NCI-H69 (cell line): ENCODE measurements at places on chromosomes 1 and 21.

DNA sequence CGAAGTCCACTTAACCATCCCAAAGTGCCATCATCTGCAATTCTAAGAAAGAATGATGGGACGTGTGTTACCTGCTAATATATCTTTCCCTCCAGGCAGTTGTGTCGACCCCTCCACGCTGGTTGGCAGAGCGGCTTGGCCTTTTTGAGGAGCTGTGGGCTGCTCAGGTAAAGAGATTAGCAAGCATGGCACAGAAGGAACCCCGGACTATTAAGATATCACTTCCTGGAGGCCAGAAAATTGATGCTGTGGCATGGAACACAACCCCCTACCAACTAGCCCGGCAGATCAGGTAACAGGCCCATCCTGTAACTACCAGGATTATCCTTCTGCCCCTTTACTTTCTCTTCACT lies 520 bp downstream of the TARS2 start:
- peak; percentile 34 for DNase-seq

DNA sequence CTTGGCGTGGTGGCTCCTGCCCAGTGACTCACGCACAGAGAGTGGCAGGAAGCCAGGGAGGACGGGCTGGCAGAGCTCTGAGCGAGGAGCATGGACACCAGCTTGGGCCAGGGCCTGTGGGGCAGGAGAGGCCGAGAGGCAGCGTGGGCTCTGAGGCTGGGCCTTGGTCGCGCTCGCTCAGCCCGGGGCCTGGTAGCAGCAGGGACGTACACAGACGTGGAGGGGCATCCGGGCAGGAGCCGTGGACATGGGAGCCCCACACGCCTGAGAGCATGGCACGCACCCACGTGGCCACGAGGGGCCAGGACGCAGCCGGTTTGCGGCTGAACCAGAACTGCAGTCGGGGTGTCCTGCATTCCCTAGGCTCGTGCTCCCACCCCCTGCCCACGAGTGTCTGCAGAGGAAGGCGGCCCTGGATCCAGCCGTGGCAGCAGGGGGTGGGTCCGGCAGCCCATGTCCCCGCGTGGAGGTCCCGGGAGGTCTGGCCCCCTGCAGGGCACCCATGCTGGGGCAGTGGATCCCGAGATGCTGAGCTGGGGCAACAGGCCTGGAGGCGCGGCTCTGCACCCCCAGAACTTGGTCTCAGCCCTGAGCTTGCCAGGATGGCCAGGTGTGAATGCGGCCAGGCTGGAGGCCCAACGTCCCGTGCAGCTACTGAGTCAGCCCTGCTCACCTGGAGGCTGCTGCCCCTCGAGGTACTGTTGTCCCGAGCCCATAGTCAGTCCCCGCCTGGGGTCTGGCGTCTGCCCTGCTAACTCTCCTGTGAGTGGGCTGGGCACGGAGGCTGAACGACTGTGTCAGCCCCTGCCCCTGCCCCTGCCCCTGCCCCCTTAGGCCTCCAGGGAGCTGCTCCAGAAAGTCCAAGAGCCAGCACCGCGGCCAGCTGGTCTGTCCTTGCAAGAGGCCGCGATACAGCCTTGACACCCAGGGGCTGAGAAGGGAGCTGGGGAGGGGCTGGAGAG lies 61.6 kb downstream of the SLX9 start:
- no peak for DNase-seq

DNA sequence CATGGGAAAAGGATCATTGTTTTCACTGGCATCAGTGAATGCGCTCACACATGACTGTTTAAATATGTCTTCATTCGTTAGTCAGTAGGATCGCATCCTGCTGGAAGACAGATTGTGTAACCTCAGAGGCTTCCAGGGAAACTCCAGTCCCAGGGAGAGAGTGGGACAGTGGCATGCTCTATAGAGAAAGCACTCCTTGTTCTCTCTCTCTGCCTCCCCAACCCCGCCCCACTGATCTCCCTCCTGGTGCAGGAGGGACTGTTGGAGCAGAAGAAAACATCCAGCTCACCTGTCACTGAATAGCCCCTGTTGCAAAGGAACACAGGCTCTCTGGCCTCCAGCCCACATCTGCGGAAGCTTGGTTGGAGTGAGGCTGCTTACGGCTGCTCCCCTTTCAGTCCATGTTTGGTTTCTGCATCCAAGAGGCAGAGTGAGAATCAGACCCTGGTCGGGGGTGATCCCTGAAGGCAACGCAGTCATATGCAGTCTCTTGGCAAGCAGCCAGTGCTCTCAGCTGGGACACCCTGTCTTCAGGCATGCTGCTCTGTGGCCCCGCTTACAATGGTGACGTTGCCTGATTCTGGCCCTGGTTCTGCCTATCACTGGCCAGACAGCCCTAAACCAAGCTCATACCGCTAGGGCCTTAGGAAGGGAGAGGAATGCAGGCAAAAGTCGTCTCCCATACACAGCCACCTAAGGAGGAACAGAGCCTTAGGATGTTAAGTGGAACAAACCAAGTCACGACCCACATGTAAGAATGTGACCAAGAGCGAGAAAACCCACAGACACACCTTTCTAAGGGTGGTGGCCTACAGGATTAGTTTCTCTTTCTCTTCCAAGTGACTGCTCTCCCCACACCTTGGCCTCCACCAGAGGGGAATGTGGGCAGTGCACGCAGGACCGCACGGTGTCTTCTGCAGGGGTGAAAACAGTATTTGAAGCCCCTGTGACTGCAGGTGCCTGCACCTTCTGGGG lies 39.7 kb downstream of the BACE2 start:
- peak; percentile 52 for DNase-seq

DNA sequence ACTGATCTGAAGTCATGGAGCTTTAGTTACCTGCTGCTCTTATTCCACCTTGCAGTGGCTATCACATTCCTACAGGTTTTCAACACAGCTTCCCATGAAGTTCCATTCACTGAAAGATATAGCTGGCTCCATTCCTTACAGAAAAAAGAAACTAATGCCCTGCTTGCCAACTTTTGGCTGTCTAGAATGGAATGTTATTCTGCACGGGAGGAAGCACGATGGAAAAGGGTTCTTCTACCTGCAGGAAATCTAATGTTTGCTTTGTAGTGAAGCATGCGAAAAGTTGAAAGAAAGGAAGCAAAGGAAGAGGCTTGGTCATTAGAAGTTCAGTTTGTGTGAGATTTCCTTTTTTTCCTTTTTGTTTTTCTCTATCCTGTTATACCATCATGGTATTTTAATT lies 32.6 kb downstream of the GIPC2 start:
- no peak for DNase-seq

- DNase-seq: peak; percentile 79
Observed at GRCh38 chr1:45557422-45557944, 6.9 kb downstream of the AKR1A1 start.

- no peak for DNase-seq
Observed at GRCh38 chr21:31750843-31751242, 18.9 kb upstream of the SCAF4 start.

DNA sequence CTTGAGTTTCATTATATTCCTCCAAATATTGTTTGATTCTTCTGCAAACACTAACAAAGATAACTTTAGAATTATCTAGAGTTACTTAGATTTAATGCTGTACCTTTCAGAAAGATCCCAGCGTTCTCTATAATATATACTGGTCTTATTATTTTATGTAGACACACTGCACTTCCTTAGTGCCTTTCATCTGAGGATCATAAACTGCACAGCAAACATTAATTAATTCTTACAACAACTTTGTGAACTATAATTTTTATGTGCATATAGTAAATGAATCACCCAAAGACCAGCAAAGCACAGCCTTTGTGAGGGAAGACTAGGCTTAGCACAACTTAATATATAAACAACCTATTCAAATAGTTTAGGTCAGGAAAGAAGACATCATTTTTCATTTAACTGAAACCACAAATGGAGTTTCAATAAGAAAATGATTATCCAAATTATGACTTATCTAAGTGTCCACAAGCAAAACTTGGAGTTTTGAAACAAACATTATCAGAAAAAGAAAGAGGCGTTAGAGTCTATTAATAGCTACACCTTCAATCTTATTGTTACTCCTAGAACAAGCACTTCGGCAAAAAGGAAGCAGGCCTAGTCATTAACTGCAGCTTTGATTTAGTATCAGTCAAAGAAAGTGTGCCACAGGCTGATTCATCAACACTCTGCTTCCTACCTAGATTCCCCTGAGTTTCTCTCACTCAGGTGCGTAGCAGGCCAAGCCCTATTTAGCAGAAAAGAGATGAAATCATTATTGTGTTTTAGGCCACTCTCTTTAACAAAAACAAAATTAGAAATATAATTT lies 22.5 kb upstream of the RC3H1 start:
- DNase-seq: peak; percentile 21

DNA sequence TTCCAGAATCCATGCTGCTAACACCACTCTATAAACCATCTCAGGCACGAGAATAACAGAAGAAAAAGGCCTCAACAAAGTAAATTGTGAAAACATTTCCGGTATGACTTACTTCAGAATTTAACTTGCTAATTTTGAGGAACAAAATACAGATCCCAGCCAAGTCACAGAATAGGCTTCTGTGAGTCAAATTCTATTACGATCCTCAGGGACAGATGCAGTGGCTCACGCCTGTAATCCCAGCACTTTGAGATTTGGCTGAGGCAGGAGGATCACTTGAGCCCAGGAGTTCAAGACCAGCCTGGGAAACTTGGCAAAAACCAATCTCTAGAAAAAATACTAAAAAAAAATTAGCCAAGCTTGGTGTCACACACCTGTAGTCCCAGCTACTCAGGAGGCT lies 8.8 kb upstream of the CCDC27 start:
- no peak for DNase-seq

DNA sequence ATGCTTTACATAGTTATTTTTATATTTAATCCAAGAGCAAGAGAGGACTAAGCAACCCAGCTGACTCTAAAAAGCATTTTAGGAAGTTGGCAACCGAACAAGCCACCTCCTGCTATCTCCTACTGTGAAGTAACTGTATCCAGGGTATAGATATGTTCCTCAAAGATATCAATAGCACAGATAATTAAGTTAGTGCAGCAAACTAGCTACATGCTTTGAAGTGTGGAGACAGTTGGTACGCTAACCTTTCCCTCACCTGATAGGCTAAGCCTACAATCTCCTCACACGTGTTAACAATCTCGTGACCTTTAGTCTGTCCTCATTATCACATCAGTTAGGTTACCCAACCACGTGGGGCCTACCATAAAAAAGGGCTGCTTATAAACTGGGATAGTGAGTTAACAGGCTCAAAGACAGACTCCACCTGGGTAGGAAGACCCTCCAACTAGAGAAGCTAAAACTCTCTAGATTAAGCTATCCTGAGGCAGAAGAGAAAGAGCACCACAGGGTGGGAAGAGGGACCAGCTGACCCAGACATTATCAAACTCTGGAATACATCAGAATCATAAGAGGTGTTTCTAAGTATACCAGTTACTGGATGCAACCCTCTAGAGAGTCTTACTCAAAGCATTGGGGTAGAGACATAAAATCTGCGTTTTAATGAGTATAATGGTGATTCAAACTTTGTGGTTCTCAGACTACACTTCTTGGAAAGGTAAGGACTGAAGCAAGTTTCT lies 340.1 kb upstream of the ESRRG start:
- DNase-seq: peak; percentile 60

GRCh38 chr1:231921646-231922345 lies 295.2 kb downstream of the DISC1 start:
- no peak for DNase-seq

DNA sequence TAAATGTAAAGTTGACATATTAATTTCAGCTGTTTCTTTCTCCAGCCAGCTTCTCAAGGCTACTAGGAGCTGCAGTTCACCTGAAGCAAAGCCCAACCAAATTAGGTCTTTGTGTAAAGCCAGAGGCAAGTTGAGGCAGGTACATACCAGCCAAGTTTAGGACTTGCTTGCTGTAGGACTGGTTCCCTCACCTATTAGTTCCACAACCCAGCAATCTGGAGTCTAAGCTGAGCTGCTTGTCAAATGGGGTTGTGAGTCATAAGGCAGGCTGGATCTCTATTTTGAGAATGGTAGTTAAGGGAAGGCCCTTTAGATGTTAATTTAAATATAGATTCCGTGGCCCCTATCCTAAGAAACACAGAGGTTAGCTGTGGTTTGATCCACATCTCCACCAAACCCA lies 7.6 kb upstream of the FLG2 start:
- DNase-seq: no peak

- DNase-seq: no peak
Observed at GRCh38 chr1:7821282-7821681, 31.6 kb downstream of the UTS2 start.

DNA sequence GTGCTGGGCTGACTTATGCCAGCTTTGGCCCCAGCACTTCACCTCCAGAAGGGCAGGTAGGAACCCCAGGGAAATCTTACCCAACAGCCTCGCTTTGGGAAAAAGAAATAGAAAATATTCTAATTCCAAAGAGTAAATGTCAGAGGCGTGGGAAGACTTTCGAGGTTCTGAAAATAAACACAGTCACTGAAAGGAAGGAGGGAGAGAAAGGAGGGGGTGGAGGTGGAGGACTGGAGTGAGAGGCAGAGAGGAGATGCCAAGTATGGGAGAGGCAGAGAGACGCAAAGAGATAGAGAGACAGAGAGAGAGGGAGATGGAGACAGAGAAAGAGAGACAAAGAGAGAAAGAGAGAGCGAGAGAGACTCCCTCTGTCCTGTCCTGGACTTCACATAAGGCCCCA lies 395.0 kb downstream of the PTPRU start:
- DNase-seq: no peak

- no peak for DNase-seq
Observed at GRCh38 chr1:8147956-8148355, 121.8 kb upstream of the ERRFI1 start.

DNA sequence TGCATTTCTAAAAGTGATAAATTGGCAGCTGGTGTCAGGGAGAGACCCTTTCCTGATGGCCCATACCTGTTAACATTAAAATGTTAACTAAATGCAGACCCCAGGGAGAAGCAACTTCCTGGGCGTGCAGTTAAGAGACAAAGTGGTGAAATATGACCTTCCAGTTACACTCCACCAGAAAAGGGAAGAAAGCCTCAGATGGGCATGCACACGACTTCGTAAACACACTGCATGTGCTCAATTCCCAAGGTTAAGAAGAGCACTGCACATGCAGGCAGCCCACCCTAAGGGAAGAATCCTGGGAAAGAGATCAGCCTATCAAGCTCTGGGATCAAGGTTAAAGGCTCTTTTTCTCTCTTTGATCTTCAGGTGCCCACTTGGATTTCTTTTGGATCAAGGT lies 9.7 kb upstream of the GBP6 start:
- no peak for DNase-seq

DNA sequence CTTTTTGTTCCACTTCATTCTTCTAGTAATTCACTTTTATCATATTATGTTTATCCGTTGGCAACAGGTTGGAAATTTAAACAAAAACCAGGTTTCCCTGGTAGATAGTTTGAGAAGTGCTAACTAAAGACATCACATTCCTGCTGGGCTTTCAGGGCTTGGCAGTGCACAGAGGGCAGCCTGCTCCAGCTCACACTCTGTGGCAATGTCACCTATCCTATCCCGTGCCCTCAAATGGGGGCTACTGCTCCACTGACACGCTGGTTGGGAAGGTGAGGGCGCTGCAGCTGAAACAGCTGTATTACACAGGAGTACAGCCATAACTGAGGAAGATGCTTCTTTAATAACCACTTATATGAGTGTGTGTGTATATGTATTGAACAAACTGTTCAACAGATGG lies 49.7 kb downstream of the RCAN1 start:
- no peak for DNase-seq

- no peak for DNase-seq
Observed at GRCh38 chr1:158799689-158800088, 18.7 kb upstream of the OR6N2 start.

- no peak for DNase-seq
Observed at GRCh38 chr1:104266612-104267011, 516.9 kb downstream of the AMY1C start.

GRCh38 chr1:27602462-27603308 lies 1.3 kb downstream of the AHDC1 start:
- peak; percentile 76 for DNase-seq

GRCh38 chr1:113784104-113784779 lies 25.0 kb upstream of the PHTF1 start:
- DNase-seq: no peak

GRCh38 chr1:165686121-165686970 lies 12.0 kb downstream of the ALDH9A1 start:
- no peak for DNase-seq
